ENCODE measurements at places on chromosomes 16 and 17. TPM values are rescaled to one million over a fixed set of nuclear protein-coding genes. Genes with fewer than 3 reads are reported as not detected.

- DNase-seq: no peak
Observed at GRCh38 chr16:75861311-75862097, 135.2 kb upstream of the CPHXL start.

STAT5B gene
- total RNA-seq: 40.2 TPM

- no peak for DNase-seq
Observed at GRCh38 chr17:40618754-40619625, 28.6 kb downstream of the SMARCE1 start.

DNA sequence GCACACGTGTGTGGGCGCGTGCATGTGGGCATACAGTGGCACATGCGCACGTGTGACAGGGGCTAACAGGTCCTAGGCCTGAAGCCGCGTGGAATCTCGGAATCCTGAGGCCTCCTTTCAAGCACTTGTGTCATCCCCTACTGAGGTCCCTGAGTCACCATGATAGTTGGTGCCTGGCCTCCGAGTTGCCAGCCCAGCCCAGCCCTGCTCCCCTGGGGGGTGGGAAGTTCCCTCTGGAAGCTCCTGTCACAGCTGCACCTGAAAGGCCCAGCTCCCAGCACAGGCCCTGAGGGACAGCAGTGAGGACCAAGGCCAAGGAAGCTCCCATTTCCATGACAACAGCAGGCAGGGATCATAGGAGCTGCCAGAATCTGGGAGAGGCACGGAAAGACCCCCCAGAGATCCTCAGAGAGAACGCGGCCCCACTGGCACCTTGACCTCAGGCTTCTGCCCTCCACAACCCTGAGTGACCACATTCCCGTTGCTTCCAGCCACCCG, 35.4 kb upstream of the ENPP7 start:
- no peak for DNase-seq
